ENCODE measurements at places on chromosomes 2 and 18.

DNA sequence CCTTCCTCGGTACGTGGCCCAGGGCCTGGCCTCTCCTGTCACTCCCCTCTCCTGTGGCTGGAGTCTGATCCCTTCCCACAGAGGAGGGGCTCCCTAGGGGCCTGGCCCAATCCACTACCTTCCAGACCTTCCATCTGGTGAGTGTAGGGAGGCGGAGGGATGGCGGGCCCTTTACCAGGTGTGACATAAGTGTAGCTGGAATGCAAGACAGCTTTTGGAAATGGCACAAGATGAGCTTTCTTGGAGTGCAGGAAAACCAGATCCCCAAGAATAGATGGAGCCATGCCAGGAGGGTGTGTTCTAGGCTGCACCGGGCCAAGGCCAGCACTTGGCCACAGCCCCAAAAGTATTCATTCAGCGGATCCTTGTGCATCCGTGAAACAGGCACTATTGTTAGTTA lies 30.1 kb downstream of the IGFBP5 start:
- peak; percentile 54 for DNase-seq

DNA sequence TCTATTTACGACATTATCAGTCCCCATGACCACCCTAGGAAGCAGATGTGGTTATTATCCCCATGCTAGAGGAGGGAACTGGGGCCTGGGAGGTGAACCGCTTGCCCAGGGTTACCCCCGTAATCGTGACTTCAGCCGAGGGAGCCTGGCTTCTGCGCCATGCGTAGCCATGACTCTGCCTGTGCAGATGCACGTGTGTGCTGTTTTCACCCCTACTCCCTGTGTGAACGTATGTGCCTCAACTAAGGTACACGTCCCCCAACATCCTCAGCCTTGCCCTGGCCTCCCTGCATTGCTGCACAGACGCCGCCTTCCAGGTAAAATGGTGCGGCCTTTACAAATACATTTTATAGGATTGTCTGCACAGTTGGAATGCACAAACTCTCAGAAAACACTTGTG lies 40.2 kb downstream of the LPIN1 start:
- no peak for DNase-seq

GRCh38 chr18:7982216-7982615 lies 415.1 kb downstream of the PTPRM start:
- no peak for DNase-seq

- no peak for DNase-seq
Measured at GRCh38 chr18:38221476-38222100, 656.0 kb upstream of the CELF4 start.

DNA sequence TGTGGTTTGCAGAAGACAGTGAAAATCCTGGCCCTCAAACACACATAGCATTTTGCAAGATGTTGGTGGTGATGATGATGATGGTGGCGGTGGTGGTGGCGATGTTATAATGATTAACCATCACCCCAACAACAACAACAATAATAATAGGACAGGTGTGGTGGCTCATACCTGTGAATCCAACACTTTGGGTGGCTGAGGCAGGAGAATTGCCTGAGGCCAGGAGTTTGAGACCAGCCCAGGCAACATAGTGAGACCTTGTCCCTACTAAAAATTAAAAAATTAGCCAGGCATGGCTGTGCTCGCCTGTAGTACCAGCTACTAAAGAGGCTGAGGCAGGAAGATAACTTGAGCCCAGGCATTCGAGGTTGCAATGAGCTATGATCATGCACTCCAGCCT lies 3.8 kb downstream of the VIT start:
- no peak for DNase-seq

- no peak for DNase-seq
Measured at GRCh38 chr2:31108561-31109286, 29.5 kb downstream of the GALNT14 start.

DNA sequence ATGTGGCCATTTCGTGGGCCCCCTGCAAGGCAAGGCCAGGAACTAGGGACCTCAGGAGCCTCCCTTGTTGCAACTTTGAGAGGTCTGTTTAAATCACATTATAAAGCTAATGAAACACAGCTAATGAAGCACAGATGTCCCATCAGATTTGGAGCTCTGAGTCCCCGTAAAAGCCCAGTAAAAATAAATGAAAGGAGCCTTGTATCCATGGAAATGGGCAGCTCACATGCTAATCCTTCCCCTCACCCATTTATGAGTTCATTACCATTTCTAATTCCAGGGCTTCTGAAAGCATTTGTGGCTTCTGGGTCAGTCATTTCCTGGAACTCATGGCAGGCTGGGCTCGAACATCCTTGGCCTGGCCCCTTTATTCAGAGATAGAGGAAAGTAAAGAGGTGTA lies 274.8 kb downstream of the SS18 start:
- DNase-seq: peak; percentile 85

DNA sequence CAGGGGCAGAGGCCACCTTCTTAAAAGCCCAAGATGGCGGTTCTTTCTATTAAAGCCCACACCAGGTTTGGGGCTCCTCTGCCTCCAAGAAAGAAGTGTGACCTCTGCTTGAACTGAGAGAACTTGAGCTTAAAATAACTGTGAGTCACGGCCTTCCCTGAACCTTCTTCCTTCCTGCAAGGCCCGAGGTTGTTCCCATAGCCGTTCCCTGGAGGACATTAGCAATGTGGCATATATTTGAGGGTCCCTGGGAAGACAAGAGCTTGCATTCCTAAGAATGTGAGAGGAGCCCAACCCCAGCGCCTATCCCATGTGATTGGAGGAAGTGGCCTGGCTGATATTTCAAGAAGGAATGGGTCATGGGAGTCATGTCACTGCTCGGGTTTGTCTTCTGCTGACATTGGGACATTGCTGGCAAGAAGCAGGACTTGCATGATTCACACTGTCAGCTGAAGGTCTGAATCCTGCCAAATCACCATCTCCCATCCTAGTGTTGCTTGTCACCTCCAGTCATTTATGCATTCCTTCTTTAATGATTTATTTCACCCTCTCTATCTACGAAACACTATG lies 168.1 kb downstream of the TRIB2 start:
- peak; percentile 91 for DNase-seq

DNA sequence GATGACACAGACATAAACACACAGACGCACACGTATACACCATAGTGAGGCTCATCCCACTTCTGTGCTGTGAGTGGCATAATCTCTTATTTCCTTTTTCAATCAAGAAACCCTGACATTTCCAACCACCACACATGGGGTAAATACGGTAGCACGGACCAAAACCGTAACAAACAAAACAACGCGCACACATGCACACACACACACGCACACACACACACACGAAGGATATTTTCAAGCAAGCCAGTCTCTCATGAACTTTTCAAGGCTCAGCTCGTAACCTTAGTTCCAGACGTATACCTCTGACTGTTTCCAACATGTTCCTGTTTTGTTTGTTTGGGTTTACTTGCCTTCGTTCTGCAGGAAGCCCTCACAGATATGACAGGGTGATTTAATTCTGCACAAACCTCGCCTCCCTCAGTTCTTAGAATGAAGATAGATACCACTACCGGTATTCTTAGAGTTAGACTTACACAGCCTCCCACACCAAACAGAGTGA lies 119.8 kb downstream of the BCL2 start:
- no peak for DNase-seq

GRCh38 chr2:216536734-216537210 lies 38.1 kb downstream of the RPL37A start:
- peak; percentile 83 for DNase-seq

DNA sequence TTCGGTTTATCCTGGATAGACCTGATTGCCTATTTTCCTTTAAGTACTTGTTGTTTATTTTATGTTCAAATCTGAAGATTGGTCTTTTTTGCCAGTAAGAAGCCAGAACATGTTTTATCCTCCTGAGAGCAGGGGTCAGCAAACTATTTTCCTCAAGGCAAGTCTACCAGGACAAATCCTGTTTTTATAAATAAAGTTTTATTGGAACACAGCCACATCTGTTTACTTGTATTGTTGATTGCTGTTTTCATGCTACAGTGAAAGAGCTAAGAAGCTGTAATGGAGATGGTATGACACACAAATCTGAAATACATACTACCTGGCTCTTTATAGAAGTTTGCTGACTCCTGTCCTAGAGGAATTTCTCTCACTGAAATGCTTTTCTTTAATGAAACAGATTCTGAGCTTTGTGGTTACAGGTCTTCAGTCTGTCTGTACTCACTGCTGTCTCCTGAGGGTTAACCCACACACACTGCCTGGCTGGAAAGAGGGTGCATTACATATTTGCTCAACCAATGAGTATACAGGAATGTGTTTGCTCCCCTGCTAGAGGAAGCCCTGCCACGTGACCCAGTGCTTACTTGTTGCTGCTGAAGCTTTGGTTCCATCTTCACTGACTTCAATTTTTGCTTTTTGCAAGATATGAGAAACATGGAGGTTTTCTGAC lies 22.6 kb downstream of the MRPL44 start:
- peak; percentile 50 for DNase-seq

DNA sequence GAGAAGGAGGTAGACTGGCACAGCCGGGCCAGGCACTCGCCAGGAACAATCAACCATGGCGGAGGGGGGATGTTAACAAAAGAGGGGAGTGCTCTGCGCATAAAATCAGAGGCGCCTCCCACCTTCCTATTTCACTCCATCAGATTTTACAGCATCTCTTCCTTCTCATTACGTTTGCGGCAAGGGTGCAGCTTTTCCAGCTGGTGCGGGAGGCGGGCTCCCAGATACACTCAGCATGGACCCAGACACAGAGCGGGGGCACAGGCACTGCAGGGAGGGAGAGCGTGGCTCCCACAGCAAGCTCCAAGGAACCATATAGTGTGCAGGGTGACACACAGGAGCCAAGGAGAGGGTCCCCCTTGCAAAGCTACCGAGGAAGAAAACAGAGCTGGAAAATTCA lies 176.3 kb downstream of the EIPR1 start:
- no peak for DNase-seq

GRCh38 chr2:143356736-143357446 lies 227.7 kb downstream of the ARHGAP15 start:
- no peak for DNase-seq

- DNase-seq: no peak
Measured at GRCh38 chr2:75716406-75716805, 5.7 kb upstream of the GCFC2 start.

- DNase-seq: peak; percentile 65
Measured at GRCh38 chr2:36570416-36570815, 27.6 kb downstream of the FEZ2 start.

DNA sequence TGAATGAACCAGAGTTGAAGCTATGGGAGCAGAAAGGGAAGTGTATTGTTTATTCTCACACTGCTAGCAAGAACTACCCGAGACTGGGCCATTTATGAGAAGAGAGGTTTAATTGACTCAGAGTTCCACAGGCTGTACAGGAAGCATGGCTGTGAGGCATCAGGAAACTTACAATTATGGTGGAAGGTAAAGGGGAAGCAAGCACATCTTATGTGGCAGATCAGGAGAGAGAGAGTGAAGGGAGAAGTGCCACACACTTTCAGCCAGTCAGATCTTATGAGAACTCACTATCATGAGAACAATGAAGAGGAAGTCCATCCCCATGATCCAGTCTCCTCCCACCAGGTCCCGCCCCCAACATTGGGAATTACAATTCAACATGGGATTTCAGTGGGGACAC lies 383.2 kb upstream of the SLC14A2 start:
- DNase-seq: no peak

- DNase-seq: peak; percentile 29
Measured at GRCh38 chr2:98013407-98014042, 17.8 kb upstream of the TMEM131 start.

DNA sequence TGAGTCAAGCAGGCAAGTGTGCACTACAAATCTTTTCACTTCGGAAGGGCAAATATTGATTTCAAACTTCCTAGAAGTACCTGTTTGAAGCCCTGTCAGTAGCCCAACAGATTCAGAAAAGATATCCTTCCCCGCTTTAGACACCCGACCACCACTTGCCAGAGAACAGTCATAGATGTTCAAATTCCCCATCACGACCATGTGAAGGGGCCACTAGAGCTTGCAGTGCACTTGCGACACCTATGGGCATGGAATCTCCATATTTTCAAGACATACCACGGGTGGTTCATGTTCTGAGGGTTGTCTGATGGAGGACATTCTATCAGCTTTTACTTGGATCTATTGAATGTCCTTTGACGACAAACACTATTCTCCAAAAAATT lies 23.8 kb downstream of the GNLY start:
- DNase-seq: no peak

GRCh38 chr2:239730897-239731296 lies 294.2 kb downstream of the NDUFA10 start:
- DNase-seq: no peak

- DNase-seq: peak; percentile 60
Measured at GRCh38 chr2:40439473-40439872, 12.4 kb downstream of the SLC8A1 start.

- no peak for DNase-seq
Measured at GRCh38 chr2:232810444-232810843, 34.1 kb upstream of the KCNJ13 start.

- no peak for DNase-seq
Measured at GRCh38 chr2:12073217-12073852, 326.9 kb downstream of the LPIN1 start.

GRCh38 chr18:78246588-78246987 lies 733.0 kb upstream of the SALL3 start:
- no peak for DNase-seq

GRCh38 chr2:214577769-214578168 lies 166.9 kb downstream of the VWC2L start:
- peak; percentile 9 for DNase-seq

GRCh38 chr18:58511897-58512581 lies 116.9 kb downstream of the ALPK2 start:
- no peak for DNase-seq

- DNase-seq: peak; percentile 36
Measured at GRCh38 chr2:227411990-227412350, 24.2 kb upstream of the SCYGR1 start.

DNA sequence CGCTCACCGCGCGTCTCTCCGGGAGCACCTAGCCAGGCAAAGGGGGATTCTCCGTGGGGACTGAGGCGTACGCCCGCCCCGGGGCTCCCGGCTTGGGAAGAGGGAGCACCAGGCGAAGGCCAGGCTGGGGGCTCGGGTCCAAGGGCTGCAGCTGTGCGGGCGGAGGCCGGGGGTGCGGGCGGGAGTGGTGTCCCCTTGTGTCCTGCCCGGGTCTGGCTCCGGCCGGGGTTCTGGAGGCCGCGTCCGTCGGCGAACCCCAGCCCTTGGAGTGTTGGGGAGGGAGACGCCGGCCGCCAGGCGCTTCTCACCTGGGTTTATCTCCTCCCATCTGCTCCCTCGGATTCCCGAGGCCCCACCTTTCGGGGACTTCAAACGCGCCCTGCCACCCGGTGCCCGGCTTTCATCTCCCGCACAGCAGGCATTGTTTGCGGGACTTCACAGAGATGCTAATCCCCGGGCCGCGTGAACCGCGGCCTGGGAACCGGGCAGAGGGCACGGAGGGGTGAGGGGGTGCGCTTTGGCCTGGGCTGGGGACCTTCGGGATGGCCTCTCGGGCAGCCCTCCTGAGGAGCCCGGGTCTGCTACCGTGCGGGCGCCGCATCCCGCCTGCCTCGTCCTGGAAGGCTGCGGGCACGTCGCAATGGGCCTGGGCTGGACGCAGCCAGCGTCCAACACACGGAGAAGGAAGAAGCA lies 5.0 kb upstream of the GBX2 start:
- no peak for DNase-seq

DNA sequence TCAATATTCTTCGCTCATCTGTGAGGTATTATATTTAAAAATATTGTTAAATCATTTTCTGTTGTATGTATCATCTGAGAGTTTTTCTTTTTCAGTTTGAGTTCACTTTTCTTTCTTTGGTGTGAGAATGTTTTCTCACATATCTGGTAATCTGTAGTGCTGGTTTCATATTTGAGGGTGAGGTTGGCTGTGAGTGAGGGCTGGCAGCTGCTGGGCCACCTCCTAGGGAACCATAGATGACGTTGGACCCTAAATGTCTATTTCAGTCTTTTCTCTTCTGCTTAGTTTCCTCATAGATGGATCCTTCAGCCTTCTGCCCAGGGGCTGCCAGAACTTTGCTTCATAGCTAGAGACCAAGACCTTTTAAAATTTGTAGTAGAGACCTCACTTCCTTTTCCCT lies 33.5 kb downstream of the MGAT5 start:
- DNase-seq: no peak

Data from fibroblast of skin of right quadriceps (primary cell).